ENCODE measurements at places on chromosomes 6 and 20. TPM values are rescaled to one million over a fixed set of nuclear protein-coding genes. Genes with fewer than 3 reads are reported as not detected.

HMGN3 gene
- total RNA-seq: 39.4 TPM

VPS52 gene
- total RNA-seq: 13.3 TPM

CD40 gene
- 13.5 TPM for total RNA-seq

MDC1 gene
- 7.6 TPM for total RNA-seq

AGER gene
- total RNA-seq: 0.50 TPM

EPB41L1 gene
- total RNA-seq: 33.9 TPM

CST1 gene
- not detected for total RNA-seq

Data from cardiac ventricle fibroblast (primary cell).